ENCODE measurements at places on chromosomes 1 and 21.

GRCh38 chr1:214417545-214418210, 133.7 kb downstream of the PTPN14 start:
- no peak for DNase-seq

GRCh38 chr1:229221106-229222019, 49.5 kb upstream of the RAB4A start:
- DNase-seq, result no peak

DNA sequence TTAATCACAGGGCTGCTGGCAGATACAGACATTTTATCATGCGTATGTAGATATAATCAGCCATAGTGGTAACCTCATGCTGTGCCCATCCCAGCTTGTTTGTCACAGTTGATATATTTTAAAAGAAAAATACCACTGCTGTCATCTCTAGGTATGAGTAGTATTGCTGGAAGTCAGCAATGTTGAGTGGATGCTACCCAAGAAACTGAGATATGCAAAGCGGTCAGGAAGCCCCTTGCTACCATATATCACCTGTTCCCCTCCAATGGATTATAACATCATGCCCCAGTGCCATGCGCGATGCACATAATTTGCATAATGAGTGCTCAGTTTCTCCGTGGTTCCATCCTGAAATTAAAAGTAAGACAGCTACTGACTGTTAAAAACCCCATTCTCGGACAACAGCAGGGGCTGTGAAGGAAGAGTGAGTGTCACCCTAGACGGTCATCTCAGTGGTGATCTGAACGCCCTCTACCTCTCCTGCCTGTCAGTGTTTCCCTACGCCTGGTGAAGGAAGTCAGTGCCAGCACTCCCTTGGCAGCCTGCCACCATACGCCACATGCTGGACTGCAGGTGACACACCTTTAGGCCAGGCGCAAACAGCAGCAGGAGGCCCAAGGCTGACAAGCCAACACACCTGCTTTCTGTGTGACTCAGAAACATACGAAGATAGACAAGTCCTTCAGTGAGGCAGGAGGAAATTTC, 2.7 kb downstream of the IL10RB start:
- no peak for DNase-seq

- no peak for DNase-seq
These were observed 13.2 kb downstream of the TMED5 start for GRCh38 chr1:93167006-93167405.

DNA sequence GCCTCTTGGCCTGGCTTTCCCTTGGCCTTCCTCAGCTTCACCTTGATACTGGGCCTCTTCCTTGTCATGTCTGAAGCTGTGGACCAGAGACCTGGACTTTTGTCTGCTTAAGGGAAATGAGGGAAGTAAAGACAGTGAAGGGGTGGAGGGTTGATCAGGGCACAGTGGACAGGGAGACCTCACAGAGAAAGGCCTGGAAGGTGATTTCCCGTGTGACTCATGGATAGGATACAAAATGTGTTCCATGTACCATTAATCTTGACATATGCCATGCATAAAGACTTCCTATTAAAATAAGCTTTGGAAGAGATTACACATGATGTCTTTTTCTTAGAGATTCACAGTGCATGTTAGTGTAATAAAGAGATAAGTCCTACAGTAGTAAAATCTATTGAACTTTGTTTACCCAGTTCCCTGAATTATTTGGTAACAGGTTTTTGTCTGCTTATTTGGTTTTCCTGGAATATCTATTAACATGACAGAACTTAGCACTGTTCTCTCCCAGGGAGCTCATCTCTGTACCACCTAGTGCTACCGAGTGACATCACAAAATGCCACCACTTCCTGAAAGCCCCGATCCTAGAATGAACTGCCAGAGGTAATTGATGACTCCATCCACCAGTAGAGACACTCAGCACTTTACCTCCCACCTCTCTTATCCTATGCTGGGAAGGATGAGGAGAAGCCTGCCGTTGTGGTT, 22.2 kb downstream of the UBE2T start:
- no peak for DNase-seq

- DNase-seq, result no peak
These were observed 94.2 kb upstream of the SERBP1 start for GRCh38 chr1:67524143-67525052.

DNA sequence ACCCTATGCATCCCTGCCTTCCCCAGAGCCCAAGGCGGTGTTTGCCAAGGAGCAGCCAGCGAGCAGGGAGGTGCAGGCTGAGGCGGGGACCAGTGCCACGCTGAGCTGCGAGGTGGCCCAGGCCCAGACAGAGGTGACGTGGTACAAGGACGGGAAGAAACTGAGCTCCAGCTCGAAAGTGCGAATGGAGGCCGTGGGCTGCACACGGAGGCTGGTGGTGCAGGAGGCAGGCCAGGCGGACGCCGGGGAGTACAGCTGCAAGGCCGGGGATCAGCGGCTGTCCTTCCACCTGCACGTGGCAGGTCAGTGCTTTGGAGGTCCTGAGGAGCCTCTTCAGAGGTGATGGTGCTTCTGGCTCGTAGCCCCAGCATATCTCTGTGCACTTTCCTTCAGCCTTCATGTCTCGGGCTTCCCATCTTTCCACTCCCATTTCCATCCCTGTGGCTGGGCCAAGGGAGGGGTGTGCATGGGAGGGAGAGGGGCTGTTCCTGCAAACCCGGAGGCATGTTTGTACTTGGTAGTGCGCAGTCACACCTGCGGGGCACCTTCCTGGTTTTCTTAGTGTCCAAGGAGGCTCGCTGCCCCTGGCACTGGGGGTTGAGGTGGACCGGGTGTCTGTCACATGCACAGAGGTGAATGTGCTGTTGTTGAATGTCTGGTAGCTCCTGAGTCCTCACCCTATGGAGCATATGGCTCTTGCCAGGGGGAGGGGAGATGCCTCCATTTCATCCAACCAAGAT, 56.4 kb downstream of the OBSCN start:
- no peak for DNase-seq

GRCh38 chr1:214312530-214313051, 31.6 kb downstream of the SMYD2 start:
- DNase-seq, result no peak

DNA sequence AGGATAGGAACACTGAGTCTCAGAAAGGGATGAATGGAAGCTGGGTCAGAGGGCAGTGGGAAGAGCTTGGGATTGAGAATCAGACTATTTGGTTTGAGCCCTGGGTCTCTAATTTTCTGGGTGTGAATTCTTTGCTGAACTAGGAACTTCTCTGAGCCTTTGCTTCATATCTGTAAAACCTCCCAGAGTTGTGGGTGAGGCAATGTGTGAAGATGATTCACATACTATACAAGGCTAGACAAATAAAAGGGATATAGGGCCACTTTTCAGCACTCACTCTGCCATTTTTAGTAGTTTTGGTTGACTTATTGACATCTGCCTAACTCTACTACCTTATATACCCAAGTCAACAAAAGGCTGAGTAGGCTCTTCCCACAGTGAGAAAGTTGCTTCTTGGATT, 77.7 kb upstream of the JUN start:
- DNase-seq, result no peak

DNA sequence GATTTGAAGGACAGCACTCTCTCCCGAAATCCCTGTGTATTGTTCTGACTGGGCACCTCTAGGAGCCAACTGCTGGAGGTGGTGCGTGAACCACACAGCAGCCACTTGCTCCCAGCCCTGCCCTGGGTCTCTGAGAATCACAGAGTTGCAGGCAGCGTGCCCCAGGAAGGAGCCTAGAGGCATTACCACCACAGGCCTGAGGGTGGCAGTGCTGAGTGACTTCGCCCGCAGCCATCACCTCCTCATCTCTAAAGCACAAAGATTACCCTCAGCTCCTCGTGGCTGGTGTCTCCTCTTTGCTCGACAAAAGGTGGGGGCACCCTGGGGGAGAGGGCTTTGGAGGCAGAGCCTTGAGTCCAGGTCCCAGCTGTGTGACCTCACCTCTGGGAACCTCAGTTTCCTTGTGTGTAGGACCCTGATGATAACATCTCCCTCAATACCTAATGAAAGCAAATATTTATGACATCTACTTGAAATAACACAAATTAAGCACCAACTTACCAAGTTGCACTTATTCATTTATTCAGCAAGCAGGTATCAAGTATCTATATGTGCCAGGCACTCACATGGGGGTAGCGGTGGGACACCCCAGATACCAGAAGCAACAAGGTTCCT, 86.3 kb downstream of the VWA5B1 start:
- no peak for DNase-seq

DNA sequence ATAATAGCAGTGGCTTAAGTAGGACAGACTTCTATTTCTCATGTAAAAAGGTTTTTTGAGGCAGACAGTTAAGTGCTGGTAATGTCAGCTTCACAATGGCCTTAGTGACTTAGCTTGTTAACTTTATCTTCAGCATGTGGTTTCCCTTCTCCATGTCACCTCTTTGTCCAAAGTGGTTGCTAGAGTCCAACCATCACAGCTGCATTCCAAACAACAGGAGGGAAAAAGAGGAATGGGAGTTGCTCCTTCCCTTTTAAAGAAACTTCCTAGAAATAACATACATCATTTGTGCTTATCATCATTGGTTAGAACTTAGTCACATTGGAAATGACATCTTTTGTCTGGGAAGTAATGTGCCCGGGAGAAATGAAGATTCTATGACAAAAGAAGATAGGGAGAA, 9.9 kb downstream of the GSTM5 start:
- no peak for DNase-seq

GRCh38 chr1:87084244-87084836, 169.9 kb downstream of the HS2ST1 start:
- no peak for DNase-seq

DNA sequence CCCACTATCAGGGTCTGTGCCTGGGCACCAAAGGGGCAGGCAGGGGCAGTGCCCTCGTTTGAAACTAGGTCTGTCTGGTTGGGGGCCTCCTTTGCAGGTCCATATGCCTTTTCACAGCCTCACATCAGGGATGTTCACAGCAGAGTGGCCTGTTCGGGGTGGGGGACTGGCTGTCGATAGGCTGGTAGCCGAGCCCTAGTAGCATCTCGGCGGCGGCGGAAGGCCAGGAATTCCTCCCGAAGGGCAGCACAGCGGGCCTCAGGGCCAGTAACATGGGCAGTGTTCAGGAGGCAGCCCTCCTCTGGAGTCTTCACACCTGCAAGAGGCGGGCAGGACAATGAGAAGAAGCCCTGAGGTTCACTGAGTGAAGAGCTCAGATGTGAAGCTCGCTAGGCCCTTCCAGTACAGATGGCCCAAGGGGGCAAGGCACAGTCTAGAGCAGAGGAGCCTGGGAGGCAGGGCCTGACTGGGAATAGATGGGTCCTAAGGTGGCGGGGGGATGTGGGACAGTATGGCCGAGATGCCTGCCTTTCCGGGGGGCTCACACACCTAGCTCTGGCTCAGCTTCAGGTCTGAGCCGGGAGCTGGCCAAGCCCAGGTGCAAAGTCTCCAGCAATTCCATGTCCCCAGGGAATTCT, 2.0 kb upstream of the TAGLN2 start:
- DNase-seq, result no peak

DNA sequence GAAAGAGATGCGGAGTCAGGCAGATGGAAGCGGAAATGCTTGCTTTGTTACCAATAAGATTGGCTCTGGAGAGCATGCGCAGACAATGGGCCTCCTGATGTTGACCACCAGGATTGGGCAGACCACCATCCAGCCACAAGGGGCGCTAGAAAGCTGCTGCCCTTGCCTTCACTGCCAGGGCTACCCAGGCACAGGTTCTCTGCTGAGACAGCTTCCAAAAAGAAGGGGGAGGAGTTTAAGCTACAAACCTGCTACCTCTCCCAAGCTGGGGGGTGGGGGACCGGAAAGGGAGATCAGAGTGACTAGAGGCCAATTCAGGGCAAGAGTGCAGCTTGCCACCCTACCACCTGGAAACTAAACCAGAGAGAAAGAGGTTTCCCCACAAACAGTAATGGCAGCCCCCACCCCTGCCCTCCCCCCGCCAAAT, 369.7 kb downstream of the RRAGC start:
- no peak for DNase-seq

GRCh38 chr1:228062812-228063211, 19.7 kb upstream of the ARF1 start:
- no peak for DNase-seq

DNA sequence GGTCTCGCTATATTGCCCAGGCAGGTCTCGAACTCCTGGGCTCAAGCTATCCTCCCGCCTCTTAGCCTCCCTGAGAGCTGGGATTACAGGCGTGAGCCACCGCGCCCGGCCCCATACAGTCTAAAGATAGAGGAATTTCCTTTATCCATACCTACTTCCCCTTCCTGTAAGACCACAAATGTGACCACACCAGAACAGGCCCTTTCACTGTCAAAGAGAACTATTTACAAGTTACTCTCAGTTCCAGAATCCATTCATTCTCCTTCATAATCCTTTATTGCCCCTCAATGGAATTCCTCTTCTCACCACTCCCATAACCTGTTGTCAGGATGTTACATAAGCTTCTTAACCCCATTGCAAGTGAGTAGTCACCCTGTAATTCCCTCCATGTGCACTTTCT, 26.3 kb upstream of the SLC5A9 start:
- no peak for DNase-seq

DNA sequence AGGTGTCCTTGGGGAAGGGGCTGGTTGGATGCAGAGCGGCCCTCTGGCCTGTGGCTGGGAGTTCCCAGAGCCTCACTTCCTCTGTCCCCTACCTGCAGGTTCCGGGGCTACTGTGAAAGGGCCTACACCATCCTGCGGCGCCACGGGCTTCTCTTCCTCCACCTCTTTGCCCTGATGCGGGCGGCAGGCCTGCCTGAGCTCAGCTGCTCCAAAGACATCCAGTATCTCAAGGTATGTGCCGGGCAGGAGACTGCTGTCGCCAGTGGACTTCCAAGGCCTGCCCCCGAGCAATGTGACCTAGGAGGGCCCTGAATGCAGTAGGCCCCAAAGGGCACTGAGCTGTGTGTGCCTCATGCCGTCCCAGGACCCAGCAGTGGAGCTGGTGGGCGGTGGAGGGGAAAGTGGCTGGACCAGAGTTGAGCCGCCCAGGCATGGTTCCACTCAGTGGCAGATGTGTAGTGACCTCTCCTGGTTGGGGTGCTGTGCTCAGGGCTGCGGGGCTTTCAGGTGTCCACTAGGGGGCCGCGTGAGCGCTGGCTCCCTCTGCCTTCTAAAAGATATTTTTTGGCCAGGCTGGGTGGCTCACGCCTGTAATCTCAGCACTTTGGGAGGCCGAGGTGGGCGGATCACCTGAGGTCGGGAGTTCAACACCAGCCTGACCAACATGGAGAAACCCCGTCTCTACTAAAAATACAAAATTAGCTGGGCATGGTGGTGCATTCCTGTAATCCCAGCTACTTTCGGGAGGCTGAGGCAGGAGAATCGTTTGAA, 73.4 kb downstream of the PIK3CD start:
- DNase-seq, result no peak

- DNase-seq, result no peak
These were observed 20.3 kb upstream of the ARF1 start for GRCh38 chr1:228062085-228062791.

All from cortex of kidney (tissue), 1 donor.